ENCODE measurements at places on chromosomes 12 and 14.

GRCh38 chr12:904010-904414 is 45.5 kb downstream of the RAD52 start:
- DNase-seq = no peak

- DNase-seq = peak; percentile 7
Observed at GRCh38 chr14:95156161-95157047, 925 bp downstream of the DICER1 start.

- no peak for DNase-seq
Observed at GRCh38 chr12:14890701-14891100, 5.0 kb upstream of the MGP start.

DNA sequence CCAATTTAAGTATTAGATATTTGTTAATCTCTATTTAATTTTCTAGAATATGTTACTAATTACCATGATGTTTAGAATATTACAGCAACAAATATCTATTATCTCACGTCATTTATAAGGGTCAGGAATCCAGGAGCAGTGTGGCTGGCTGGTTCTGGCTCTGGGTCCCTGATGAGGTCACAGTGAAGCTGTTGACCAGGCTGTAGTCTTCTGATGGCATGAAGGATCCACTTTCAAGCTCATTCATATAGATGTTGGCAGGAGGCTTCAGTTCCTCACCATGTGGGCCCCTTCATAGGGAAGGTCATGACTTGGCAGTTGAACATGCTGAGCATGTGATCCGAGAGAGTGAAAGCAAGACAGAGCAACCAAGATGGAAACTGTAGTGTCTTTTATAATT is 375.6 kb downstream of the ATP23 start:
- DNase-seq = no peak

DNA sequence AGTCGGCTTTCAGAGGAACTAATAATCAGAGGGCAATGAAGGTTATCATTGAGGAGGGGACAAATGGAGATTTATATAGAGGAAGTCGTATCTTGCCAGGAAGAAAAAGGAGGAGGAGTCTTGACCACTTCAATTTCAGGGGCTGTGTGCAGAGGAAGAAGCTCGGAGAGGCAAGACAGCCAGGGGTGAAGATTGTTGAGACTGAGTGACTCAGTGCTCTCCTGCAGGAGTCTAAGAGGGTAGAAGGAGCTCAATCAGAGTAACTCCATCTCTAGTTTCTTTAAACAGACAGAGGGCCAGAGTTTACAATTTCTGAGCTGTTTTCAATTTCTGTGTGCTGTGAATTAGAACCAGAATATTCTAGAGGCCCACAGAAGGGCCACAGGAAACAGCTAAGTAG is 439.3 kb upstream of the PRICKLE1 start:
- no peak for DNase-seq

GRCh38 chr14:30500222-30500621 is 58.7 kb upstream of the G2E3 start:
- DNase-seq = no peak

- no peak for DNase-seq
Observed at GRCh38 chr12:79674629-79675028, 16.1 kb downstream of the PAWR start.

- no peak for DNase-seq
Observed at GRCh38 chr12:102883204-102883799, 33.7 kb downstream of the PAH start.

Data from T-helper 2 cell treated with Interferon-gamma antibody and Interleukin-4, amounts not matched to agents 5 μg/mL and 100 μg/mL, for 36 hours (primary cell).